ENCODE measurements at places on chromosomes 13 and 19.

- no peak for DNase-seq
These were observed 29.7 kb upstream of the FXYD3 start for GRCh38 chr19:35085947-35086346.

GRCh38 chr19:56748378-56748777 lies 76.8 kb upstream of the ZNF835 start:
- DNase-seq = no peak

- DNase-seq = no peak
These were observed 13.6 kb downstream of the PIN1 start for GRCh38 chr19:9848762-9849161.

DNA sequence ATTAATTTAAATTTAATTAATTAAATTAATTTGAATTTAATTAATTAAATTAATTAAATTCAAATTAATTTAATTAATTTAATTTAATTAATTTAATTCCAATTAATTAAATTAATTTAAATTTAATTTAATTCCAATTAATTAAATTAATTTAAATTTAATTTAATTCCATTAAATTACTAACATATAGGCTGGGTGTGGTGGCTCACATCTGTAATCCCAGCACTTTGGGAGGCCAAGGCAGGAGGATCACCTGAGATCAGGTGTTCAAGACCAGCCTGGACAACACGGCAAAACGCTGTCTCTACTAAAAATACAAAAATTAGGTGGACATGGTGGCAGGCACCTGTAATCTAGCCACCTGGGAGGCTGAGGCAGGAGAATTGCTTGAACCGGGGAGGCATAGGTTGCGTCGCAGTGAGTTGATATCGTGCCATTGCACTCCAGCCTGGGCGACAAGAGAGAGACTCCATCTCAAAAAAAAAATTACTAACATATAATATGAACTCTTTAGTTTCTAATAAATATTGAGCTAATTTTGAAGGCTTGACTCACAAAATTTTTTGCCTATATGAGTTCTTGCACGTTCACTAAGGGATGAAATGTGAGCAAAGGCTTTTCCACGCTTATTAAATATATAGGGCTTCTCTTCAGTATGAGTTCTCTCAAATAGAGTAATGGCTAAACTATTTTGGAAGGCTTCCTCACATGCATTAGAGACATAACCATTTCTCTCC lies 9.0 kb upstream of the USP29 start:
- DNase-seq = no peak

DNA sequence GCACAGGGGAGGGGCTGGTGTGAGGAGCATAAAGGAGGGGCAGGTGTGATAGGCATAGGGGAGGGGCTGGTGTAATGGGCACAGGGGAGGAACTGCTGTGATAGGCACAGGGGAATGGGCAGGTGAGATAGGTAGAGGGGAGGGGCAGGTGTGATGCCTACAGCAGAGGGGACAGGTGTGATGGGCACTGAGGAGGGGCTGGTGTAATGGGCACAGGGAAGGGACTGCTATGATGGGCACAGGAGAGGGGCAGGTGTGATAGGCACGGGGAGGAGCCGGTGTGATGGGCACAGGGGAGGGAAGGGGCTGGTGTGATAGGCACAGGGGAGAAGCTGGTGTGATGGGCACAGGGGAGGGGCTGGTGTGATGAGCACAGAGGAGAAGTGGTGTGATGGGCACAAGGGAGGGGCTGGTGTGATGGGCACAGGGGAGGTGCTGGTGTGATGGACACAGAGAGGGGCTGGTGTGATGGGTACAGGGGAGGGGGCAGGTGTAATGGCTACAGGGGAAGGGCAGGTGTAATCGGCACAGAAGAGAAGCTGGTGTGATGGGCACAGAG lies 39.5 kb upstream of the POP4 start:
- no peak for DNase-seq

GRCh38 chr13:78299832-78300623 lies 303.3 kb downstream of the POU4F1 start:
- no peak for DNase-seq

- DNase-seq = peak; percentile 4
These were observed 59.1 kb downstream of the DOCK9 start for GRCh38 chr13:98918771-98919170.

DNA sequence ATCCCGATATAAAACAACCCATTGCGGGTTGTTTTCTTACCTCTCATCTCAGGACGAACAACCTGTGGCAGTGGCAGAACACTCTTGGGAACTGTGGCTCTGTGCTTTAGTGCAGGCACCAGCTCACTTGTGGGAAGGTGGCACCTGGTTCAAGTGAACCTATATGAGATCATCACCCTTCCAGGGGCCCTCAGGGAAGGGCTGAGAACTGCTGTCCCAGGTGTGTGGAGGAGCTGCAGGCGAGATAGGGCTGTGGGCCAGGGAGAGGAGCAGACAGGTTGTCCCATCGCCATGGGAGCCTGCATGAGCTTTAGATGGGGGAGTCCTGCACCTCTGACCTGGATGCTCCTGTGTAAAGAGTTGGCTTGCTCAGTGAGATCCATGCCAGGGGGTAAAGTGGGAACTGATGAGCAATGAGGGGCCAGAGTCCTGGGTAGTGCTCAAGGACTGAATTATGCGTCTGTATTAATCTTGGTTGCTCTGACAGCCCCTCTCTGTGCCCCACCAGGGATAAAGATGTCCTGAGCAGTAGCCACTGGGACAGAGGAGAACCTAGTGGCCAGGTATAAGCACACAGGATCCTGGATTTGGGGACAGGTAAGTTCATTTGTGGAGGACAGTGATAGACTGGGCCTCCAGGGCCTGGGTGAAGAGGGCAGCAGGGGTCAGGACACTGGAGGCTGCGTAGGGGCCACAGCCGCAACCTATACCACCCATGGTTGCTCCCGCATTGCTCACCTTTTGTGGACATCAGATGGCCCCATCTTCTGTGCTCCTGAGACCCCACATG lies 8.7 kb downstream of the CEACAM4 start:
- DNase-seq = no peak

GRCh38 chr13:51976423-51976822 lies 34.8 kb downstream of the ATP7B start:
- no peak for DNase-seq

- no peak for DNase-seq
These were observed 349.6 kb upstream of the PCDH20 start for GRCh38 chr13:61765181-61765742.

GRCh38 chr13:47126432-47126831 lies 229.6 kb upstream of the HTR2A start:
- DNase-seq = no peak

GRCh38 chr19:39553082-39553652 lies 13.2 kb upstream of the EID2 start:
- DNase-seq = no peak

GRCh38 chr13:25771641-25772478 lies 280.0 kb downstream of the SHISA2 start:
- DNase-seq = no peak

DNA sequence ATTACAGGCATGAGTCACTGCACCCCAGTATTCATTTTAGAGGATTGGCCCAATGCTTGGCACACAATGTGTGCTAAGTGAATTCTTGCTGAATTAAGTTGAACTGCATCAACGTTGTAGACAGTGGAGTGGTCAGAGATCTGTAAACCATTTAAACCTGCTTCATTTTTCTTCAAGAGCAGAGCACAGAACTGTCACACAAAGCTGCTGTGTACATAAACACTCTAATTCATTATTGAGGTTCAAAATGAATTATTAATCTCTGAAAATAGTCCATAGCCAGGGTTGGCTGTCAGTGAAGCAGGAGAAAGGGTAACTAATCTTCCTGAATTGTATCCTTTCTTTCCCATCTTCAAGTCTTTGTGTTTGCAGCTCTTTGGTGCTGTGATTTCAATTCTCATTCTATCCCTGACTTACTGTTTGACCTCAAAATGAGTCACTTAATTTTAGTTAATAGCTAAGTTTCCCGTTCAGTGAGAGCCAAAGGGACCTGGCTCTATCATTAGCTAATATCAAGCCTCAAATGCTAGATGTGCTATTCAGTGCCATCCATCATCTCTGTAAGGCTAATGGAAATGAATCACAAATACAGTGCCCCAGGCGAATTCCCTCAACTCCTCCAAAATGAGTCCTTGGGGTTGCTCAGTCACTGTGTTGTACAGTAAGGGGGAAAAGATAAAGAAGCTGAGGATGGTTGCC lies 77.0 kb upstream of the TSC22D1 start:
- no peak for DNase-seq

- DNase-seq = peak; percentile 57
These were observed 17.6 kb downstream of the LIG1 start for GRCh38 chr19:48152551-48152950.

DNA sequence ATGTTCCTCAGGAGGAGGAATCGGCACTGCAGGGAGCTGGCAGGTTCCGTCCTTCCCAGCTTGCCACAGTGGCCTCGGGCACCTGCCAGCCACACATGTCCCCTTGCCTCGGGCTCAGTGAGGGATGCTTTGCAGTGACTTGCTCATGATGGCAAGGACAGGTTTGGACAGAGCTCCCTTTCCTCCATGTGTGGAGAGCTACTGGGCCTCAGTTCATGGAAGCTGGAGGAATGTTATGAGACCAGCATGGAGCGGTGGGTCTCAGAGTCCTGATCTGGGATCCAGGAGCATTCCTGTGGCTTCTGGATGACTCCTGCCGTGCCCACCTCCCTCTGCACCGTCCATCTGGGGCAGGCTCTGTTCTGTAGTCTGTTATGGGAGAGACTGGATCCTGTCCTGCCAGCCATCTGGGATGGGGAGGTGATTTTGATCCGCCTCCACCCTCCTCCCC lies 59.2 kb downstream of the SIPA1L3 start:
- DNase-seq = no peak

- no peak for DNase-seq
These were observed 28.8 kb downstream of the FOXO1 start for GRCh38 chr13:40637643-40638042.

- DNase-seq = peak; percentile 76
These were observed at the start of gene GIPC1 for GRCh38 chr19:14496029-14496833. TSS of gene GIPC1 (minus strand) at chr19:14496127. CDS start at chr19:14482976, 13,151 bp downstream.

DNA sequence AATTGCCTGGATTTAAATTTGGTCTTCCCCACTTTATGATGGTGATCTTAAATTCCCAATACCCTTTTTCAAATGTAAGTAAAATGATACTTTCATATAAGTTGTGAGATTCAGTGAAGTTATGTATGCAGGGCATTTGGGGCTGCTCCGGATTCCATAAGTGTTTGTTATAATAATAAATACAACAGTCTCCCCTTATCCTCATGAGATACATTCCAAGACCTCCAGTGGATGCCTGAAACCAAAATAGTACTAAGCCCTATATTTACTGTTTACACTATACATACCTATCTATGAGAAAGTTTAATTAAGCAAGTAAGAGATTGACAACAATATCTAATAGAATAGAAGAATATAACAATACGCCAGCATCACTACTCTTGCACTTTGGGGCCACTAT lies 2237.8 kb downstream of the PCDH9 start:
- DNase-seq = no peak

- DNase-seq = no peak
These were observed 1.2 kb downstream of the PRDX2 start for GRCh38 chr19:12800466-12800770.

- no peak for DNase-seq
These were observed 76.6 kb upstream of the SPATA13 start for GRCh38 chr13:24083722-24084421.

GRCh38 chr19:29596885-29597525 lies 9.1 kb upstream of the POP4 start:
- no peak for DNase-seq

DNA sequence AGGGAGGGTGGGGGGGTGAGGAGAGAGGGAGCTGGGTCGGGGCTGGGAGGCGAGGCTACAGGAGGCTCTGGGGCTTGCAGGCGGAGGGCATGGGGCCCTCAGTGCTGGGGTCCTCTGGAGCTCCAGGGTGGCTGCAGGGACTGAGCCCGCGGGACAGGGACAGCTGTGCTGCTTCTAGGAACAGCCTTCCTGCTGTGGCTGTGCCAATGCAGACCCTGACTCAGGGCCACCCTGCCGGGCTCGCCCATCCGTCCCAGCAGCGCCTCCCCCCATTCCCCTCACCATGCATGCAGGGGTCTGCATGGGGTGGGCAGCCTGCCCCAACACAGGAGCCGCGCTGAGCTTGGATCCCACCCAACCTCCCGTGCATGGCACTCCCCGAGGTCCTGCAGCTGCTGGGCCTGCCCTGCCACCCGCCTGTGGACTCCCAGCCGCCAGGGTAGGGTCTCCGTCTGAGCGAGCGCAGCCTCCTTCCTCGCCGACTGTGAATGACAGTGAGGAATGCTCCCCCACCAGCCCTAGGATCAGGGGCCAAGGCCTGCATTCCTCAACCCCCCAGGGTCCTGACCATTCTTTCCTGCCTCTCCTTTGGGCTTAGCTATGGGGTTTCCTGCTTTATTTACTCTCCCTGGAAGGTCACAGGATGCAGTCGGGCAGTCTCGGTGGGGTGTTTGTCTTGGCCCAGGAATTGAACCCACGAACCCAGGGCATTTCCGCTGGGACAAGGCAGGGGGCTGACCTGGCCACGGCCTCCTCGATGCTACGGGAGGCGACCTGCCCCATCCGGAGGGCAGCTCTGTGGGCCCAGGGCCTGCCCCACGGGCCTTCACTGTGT lies 23.4 kb downstream of the CEBPG start:
- DNase-seq = no peak

DNA sequence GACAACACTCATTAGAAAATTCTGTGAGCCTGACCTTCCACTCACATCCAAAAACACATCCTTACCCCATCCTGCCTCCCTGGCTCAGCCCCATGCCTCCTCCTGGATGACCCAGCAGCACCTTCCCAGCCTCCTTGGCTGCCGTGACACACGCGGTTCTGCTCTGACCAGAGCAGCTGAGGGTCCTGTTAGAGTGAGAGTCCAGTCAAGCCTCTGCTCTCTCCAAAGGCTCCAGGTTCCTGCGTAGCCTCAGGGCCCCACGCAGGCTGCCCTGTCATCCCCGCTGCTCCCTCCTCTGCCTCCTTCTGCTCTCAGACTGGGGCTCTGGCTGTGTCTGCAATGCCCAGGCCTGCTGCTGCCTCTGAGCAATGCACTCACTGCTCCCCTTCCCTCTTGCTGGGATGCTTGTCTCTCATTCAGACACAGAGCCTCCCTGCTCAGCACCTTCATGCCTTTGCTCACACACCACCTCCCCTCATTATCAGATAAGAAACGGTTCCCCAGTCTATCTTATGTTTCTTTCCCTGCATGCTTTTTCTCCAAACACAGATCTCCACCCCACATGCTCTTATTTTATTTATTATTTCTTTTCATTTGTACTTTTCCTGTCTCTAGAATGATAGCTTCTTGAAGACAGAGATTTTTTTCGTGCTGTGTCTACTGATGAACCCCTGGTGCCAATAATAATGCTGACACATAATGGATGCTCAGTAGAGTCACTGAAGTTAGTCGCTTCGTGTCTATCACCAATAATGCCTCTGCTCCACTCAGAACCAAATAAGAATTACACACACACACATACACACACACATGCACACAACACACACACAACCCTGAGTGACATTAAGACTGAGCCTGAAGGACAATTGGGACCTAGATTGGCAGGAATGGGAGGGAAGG lies 10.2 kb upstream of the SIGLEC6 start:
- no peak for DNase-seq

DNA sequence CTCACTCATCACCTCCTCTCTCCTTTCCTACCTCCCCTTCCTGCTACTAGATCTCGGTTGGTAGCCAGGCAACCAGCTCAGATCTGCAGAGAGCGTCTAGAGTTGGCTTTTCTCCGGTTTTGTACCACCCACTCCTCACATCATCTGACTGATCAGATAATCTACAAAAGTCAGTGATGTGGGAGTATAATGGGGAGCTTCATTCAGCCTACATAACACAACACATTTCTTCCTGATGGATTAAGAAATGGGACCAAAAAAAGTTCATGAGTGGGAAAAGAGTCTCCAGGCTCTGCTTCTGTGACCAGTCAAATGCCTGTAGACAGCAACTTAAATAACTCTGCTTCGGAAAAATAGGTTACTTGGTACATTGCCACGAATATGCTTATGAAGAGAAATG lies 279.8 kb downstream of the DCLK1 start:
- DNase-seq = no peak

- DNase-seq = no peak
These were observed 9.5 kb downstream of the FGF22 start for GRCh38 chr19:648904-649801.
